ENCODE measurements at places on chromosomes 4 and X.

DNA sequence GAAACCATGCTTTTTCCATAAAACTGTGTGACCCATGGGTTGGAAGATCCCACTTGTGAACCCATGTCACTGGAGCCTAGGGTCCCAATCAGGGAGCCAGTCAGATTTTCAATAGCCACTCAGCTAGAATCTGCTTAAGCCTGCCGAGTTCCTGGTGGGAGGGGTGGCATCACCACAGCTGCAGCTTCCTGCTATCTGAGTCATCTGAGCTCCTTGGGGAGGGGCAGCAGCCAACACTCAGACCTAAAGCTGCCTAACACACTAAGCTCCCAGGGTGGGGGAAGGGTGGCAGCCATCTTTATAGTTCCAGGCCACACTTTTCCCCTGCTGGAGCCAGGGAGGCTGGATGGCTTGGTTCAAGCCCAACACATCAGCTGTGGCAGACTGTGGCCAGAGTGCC, 350.1 kb downstream of the C4orf33 start:
- no peak for DNase-seq

GRCh38 chrX:133380711-133381619, 34.3 kb downstream of the GPC4 start:
- no peak for DNase-seq

DNA sequence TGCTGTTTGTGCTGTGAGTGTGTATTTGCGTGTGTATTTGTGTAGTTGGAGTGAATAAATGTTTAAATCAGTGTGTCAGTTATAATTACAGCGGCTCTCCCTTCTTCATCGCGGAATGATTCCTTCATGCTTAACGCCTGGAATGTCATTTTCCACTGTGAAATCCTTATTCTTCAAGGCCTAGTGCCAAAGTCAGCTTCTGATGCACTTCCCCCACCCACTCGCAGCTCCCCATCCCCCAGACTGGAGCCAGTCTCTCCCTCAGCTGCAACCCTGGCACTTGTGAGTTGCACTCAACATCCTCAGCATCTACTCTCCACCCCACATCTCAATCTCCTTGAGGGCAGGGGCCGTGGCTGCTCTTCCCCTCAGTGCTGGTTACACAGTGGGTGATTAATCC, 583.0 kb downstream of the BCOR start:
- no peak for DNase-seq

- DNase-seq, result peak; percentile 63
Measured at GRCh38 chrX:44343412-44344141, at the start of gene EFHC2. TSS of gene EFHC2 (minus strand) at chrX:44343672. CDS start at chrX:44343588, 84 bp downstream.

- DNase-seq, result no peak
Measured at GRCh38 chr4:76354517-76355473, 48.3 kb downstream of the STBD1 start.

DNA sequence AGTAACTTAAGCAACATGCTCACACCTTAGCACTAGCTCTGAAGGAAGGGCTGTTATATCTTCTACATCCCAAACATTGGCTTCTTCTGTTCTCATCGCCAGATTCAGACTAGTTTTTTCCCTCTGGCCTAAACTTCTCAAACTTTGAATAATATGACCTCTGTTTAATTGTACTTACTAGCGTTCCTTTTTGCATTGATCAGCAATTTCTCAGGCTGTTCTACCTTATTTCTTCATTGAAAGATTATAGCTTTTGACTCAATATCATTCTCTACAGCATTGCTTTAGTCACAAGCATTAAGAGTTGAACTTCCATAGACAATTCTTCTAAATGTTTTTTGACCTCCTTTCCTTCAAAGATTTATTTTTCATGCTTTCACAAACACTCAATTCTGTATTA, 659.2 kb downstream of the PCDH7 start:
- no peak for DNase-seq

GRCh38 chrX:110277609-110278008, 40.3 kb downstream of the AMMECR1 start:
- DNase-seq, result no peak

- no peak for DNase-seq
Measured at GRCh38 chr4:124070688-124071484, 641.6 kb downstream of the ANKRD50 start.

DNA sequence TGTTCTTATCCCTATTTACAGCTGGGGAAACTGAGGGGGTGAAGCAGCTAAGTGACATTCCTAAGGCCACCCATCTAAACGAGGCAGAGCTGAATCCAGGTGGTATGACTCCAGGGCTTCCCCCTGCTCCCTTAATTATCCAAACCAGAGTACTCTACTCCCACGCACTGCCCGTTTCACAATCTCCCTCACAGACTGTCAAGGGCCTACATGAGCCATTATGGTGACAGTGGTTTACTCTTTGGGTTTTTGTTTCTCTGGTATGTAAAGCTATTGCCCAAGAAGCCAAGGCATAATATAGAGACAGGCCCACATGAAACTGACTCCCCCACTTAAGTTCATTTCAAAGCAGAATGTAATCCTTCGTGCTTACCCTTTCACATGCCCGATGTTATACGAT, 95.1 kb downstream of the NHS start:
- no peak for DNase-seq

GRCh38 chrX:148698221-148698620, 197.8 kb downstream of the AFF2 start:
- DNase-seq, result no peak

DNA sequence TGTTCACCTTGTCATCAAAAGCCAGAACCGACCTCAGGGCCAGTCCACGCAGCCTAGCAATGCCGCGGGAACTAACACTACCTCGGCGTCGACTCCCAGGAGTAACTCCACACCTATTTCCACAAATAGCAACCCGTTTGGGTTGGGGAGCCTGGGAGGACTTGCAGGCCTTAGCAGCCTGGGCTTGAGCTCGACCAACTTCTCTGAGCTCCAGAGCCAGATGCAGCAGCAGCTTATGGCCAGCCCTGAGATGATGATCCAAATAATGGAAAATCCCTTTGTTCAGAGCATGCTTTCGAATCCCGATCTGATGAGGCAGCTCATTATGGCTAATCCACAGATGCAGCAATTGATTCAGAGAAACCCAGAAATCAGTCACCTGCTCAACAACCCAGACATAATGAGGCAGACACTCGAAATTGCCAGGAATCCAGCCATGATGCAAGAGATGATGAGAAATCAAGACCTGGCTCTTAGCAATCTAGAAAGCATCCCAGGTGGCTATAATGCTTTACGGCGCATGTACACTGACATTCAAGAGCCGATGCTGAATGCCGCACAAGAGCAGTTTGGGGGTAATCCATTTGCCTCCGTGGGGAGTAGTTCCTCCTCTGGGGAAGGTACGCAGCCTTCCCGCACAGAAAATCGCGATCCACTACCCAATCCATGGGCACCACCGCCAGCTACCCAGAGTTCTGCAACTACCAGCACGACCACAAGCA, 898 bp downstream of the UBQLN2 start:
- no peak for DNase-seq

DNA sequence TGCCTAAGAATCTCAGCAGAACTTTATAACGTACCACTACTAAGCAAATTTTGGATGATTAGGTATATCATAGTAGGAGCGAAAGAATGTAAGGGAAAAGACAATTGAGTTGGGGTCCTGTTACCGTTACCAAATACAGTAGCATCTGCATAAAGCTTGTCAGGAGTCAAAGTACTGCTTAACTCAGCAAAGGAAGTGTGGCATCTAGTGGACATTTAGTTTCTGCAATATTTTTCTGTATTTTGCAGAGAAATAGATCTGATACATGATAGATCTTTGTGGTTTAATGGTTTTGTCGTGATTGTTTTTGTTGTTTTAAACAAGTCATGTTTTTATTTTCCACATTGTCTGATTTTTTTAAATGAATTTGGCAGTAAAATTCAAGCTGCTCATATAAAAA, 81.0 kb upstream of the SMARCAD1 start:
- DNase-seq, result no peak

- DNase-seq, result no peak
Measured at GRCh38 chr4:168279556-168279955, 39.0 kb downstream of the DDX60 start.

DNA sequence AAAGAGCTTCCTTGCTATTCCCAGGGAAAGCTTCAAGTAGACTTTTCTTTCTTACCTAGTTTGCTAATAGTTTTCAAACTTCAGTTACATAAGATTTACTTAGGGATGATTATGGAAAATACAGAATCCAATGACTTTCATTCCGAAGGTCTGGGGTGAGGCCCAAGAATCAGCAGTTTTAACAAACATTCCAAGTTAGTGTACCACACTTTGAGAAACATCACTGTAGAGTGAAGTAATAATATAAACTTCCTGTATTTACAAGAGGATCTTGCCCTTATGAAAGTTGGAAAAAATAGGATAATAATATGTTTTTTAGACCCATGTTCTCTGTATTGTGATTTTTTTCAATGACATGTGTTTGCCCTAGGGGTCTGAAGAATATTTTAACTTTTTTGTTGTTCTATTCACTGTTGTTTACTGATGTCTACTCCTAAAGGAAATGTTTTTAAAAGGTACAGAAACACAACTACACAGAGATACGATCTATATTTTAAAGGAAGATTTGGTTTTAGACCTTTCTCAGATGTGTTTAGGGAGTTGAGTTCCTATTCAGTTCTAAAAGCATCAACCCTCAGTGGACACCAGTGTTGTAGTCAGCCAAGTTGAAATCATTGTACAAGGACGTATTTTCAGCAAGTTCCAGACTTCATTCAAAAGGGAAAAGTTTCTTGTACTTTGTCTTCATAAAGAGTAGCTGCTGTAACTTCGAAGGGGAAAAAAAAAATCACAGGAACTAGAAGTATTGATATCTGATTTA, 295.8 kb upstream of the SLC7A11 start:
- no peak for DNase-seq

- DNase-seq, result no peak
Measured at GRCh38 chr4:65021149-65021548, 611.9 kb upstream of the TECRL start.

DNA sequence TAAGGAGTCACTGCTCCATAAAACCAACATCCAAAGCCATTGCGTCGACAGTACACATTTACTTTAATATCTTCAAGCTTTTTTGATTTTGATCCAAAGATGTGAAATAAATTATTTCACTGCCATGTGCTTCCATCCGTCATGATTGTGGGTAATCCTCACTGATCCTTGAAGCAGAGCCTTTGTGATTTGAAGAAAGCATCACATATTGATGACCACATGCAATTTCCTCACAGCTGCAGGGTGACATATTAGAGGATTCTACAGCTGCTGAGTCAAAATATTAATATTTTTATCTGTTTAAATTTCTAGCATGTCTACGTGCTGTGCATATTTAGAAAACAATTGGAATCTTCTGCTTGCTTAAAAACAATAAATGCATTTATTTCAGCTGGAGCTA, 196.8 kb upstream of the ANXA3 start:
- DNase-seq, result no peak

- no peak for DNase-seq
Measured at GRCh38 chr4:143300860-143301259, 35.8 kb upstream of the GAB1 start.

- DNase-seq, result no peak
Measured at GRCh38 chr4:121824171-121824527, 466 bp upstream of the CCNA2 start.

DNA sequence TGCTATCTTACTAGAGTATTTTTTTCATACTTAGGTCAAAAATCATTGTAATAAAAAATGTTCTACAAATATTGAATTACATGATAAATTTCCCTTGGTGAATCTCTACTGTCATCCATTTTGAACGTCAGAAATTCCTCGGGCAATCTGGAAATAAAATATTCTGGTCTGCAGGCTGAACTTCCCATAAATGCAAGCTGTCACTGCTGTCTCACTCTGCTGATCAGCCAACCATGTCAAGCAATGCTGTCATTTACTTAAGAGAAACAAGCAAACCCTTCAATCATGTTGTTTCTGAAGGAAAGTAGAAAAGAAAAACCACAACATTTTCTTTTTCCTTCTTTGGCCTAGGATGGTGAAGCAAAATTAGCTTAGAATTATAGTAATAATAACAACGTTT, 514.2 kb upstream of the GALNT7 start:
- no peak for DNase-seq

GRCh38 chr4:22766068-22766467, 73.3 kb downstream of the GBA3 start:
- no peak for DNase-seq

- peak; percentile 70 for DNase-seq
Measured at GRCh38 chr4:137608085-137608484, 75.8 kb upstream of the PCDH18 start.

DNA sequence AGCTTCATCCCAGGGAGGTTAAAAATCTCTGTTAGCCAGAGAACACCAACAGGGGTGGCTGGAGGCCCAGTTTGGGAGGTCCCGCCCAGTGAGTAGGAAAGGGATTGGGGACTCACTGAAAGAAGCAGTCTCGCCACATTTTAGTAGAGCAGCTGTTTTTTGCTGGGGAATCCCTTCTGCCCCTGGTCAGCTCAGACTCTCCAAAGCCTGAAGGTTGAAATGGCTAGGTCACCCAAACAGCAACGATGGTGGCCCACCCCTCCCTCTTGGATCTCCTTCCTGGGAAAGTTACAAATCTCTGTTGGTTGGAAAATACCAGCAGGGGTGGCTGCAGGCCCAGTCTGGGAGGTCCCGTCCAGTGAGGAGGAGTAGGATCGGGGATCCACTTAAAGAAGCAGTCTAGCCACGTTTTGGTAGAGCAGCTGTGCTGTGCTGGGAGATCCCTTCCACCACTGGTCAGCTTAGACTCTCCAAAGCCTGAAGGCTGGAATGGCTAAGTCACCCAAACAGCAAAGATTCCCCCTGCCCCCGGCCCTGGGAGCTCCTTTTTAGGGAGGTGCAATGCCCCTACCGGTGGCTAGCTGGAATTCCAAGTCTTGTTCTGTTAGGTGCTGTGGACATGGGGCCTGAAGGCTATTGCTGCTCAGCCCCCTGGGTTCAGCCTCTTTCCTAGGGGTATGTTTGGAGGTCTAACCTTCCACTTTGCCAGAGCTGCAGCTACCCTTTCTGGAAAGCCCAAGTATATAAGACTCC, 40.0 kb upstream of the TEX13A start:
- DNase-seq, result no peak

DNA sequence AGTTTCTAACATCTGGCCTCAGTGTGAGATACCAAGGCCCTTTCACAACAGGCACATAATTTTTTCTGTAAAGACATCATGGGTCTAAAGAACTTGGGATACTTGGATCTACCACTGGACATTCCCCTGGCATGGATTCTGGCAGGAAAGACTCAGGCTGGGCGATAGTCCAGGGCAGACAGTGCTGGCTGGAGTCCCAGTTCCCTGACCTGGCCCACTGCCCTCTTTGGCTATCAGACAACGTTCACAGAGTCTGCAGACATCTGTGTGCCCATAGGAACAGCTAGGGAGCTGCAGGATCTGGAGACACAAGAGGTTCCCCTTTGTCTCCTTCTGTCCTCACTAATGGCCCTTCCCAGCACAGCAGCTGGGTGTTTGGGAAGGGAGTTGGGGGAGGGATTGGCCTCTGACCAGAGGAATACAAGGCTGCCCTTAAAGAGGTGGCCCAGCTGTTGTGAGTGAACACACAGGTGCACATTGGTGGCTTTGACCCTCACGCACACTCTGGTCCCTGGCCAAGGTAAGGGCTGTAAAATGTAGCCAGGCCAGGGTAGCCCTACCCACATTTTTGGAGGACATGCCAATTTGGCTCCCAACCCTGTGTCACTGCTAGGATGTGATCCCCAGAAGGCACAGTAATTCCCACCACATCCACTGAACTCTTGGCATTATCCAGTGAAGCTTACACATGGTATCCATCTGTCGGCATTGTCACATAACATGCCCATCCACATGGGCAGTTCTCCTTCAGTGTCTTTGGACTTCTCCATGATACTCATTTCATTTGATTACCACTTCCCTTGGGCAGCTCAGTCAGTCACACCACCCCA, 72.3 kb downstream of the SOX3 start:
- peak; percentile 70 for DNase-seq

GRCh38 chr4:175806727-175807126, 5.3 kb downstream of the GPM6A start:
- DNase-seq, result no peak
